Naive thymus-derived CD8-positive, alpha-beta T cell (primary cell): ENCODE measurements at places on chromosomes 12 and 14. TPM values are rescaled to one million over a fixed set of nuclear protein-coding genes. Genes with fewer than 3 reads are reported as not detected.

The MSRB3 gene
- total RNA-seq: not detected

The AQP6 gene
- not detected for total RNA-seq

The TMEM179 gene
- total RNA-seq: not detected

The BEGAIN gene
- total RNA-seq: 1.4 TPM

The PIWIL1 gene
- total RNA-seq: not detected

The HOXC12 gene
- not detected for total RNA-seq

- peak overlapping the region; percentile 44 for H3K27ac ChIP-seq
- H3K4me1 ChIP-seq: peaks cover 9% of the 10 kb centered on the region
- no peaks in the 10 kb centered on the region for H3K27me3 ChIP-seq
- peaks cover 82% of the 10 kb centered on the region for H3K36me3 ChIP-seq
- H3K4me3 ChIP-seq: no peak overlapping the region
- no peak for DNase-seq
Observed at GRCh38 chr12:44689587-44689986, 186.5 kb downstream of the NELL2 start.

DNA sequence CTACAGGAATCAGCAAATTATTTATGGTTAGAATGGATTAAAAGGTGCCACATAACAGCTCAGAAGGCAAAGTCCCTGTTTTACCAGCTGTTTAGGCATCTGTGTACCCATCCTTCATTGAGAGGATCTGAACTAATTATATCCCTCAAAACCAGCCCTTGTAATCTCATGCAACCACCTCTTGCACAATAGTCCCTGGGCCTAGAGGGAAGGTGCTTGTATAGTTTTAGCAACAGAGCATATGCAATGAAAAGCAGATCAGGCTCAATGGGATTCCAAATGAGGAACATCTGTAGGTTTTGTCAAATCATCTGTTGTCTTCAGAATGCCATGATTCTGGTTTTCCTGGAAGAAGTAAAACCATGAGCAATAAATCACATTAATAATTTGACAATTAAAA is 26.0 kb upstream of the GLIPR1L2 start:
- DNase-seq: no peak
- H3K36me3 ChIP-seq: no peaks in the 10 kb centered on the region
- no peak overlapping the region for H3K4me3 ChIP-seq
- H3K27ac ChIP-seq: no peak overlapping the region
- H3K27me3 ChIP-seq: no peaks in the 10 kb centered on the region

DNA sequence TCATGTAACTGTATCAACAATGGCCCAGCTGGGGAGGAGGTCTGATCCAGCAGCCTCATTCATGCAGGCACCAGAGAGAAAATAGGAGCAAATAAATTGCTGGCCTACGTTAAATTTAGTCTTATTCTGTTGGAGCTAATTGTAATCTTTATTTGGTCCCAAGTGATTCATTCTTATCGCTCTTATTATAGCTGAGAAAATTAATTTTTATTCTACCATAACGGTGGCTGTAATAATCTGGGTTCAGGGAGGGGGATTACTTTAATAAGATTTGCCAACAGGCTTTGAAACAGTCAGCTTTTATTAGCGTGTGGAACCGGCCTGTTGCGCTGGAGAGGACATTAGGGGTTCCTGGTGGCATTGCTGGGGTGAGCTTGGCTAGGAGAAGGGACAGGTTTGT is 254.9 kb downstream of the AACS start:
- H3K36me3 ChIP-seq: peaks cover 4% of the 10 kb centered on the region
- H3K27me3 ChIP-seq: peaks cover 12% of the 10 kb centered on the region
- H3K27ac ChIP-seq: no peak overlapping the region

DNA sequence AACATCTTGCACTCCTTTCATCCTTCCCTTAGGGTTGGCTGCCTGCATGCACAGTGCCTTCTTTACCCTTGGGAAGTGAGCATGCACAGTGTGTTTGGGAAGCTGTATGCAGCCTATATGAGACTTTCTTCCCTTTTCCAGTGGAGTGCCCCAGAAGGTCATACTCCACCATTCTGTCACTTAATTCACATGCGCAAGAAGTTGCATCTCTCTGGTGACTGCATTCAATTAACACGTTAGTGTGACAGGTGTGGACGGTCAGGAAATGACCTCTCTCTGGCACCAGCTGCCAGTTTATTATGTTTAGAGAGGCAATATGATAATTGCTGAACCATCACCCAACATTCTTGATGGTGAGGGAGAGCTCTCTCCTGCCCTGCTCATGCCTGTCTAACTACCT is 770.0 kb downstream of the FLRT2 start:
- no peaks in the 10 kb centered on the region for H3K36me3 ChIP-seq
- H3K4me1 ChIP-seq: no peaks in the 10 kb centered on the region
- H3K27me3 ChIP-seq: no peaks in the 10 kb centered on the region
- no peak for DNase-seq
- no peak overlapping the region for H3K27ac ChIP-seq
- no peak overlapping the region for H3K4me3 ChIP-seq

GRCh38 chr12:123971449-123971769 is 1.2 kb downstream of the CCDC92 start:
- H3K4me1 ChIP-seq: peaks cover 9% of the 10 kb centered on the region
- peaks cover 4% of the 10 kb centered on the region for H3K36me3 ChIP-seq
- H3K4me3 ChIP-seq: peak overlapping the region; percentile 93
- H3K27me3 ChIP-seq: no peaks in the 10 kb centered on the region
- no peak for DNase-seq
- peak overlapping the region; percentile 94 for H3K27ac ChIP-seq

GRCh38 chr14:98751110-98751509 is 520.9 kb downstream of the BCL11B start:
- no peak for DNase-seq
- no peaks in the 10 kb centered on the region for H3K36me3 ChIP-seq
- H3K4me1 ChIP-seq: no peaks in the 10 kb centered on the region
- no peak overlapping the region for H3K4me3 ChIP-seq
- no peaks in the 10 kb centered on the region for H3K27me3 ChIP-seq

- H3K27me3 ChIP-seq: no peaks in the 10 kb centered on the region
- no peak overlapping the region for H3K27ac ChIP-seq
- no peaks in the 10 kb centered on the region for H3K4me1 ChIP-seq
- no peak for DNase-seq
- no peak overlapping the region for H3K4me3 ChIP-seq
- no peaks in the 10 kb centered on the region for H3K36me3 ChIP-seq
Observed at GRCh38 chr12:78035901-78036606, 205.4 kb downstream of the NAV3 start.

GRCh38 chr12:52006726-52007157 is at the start of gene TAMALIN:
Gene TAMALIN, plus strand, starts transcription at chr12:52006946. Its CDS starts 74 bp downstream, at chr12:52007020.
- peaks cover 17% of the 10 kb centered on the region for H3K4me1 ChIP-seq
- DNase-seq: peak; percentile 87
- H3K36me3 ChIP-seq: peaks cover 13% of the 10 kb centered on the region
- no peaks in the 10 kb centered on the region for H3K27me3 ChIP-seq

- no peak overlapping the region for H3K4me3 ChIP-seq
- no peaks in the 10 kb centered on the region for H3K4me1 ChIP-seq
- H3K27ac ChIP-seq: no peak overlapping the region
- H3K36me3 ChIP-seq: no peaks in the 10 kb centered on the region
Observed at GRCh38 chr12:60059180-60059579, 463.4 kb downstream of the SLC16A7 start.

DNA sequence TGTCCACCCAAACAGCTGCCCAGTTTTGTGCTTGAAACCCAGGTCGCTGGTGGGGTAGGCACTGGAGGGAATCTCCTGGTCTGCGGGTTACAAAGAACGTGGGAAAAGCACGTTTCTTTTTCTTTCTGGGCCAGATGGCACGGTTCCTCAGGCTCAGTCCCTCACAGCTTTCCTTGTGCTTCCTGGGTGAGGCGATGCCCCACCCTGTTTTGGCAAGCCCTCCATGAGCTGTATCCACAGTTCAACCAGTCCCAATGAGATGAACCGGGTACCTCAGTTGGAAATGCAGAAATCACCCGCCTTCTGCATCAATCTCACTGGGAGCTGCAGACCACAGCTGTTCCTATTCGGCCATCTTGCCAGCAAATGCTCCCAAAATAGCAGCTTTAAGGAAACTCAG is 51.4 kb upstream of the TMTC2 start:
- peaks cover 2% of the 10 kb centered on the region for H3K27me3 ChIP-seq
- peaks cover 1% of the 10 kb centered on the region for H3K36me3 ChIP-seq
- no peak overlapping the region for H3K4me3 ChIP-seq
- no peaks in the 10 kb centered on the region for H3K4me1 ChIP-seq
- no peak overlapping the region for H3K27ac ChIP-seq
- DNase-seq: no peak

DNA sequence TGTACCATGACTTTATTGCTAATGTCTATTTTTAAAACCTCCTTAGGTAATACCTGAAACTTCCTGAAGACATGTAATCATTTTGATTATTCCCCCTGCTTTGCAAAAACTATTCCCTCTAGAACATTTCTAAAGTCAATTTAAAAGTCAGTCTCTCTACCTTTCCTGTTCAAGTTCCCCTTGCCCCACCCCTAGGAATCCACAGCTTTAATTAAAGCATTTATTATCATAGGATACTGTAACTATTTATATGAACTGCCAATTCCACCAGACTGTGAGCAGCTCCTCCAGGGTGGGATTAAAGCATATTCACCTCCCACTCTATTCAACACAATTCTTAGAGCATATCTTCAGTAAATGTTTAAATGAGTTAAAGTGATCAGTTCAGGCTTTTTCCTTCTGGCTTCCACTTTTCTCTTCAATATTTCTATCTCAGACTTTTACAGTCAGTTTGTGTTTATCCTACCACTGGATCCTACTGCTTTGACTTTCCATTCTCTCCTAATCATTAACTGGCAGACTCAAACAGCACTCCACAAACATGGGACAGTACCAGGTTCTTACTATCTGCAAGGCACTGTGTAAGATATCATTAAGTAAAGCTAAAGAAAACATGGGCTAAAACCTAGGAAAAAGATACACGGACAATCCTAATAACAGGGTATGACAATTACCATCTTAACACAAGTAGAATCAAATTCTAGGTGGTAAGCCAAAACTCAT is 39.1 kb downstream of the PTPN21 start:
- no peak overlapping the region for H3K4me3 ChIP-seq
- peaks cover 16% of the 10 kb centered on the region for H3K27me3 ChIP-seq
- no peak overlapping the region for H3K27ac ChIP-seq
- DNase-seq: no peak

DNA sequence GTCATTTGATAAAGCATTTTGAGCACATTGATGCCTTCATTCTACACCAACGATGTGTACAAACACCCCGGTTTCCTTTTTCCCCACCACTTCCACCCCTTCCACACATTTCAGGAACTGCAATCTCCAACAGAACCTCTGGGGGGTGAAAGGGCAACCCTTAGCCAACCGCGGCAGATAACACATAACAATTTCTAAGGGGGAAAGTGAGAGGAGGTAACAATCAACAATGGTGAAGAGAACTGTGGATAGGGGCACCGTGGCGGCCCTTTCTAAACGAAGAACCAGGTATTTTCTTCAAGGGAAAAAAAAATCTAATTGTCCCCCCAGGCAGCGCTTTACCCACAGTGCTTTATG is 1.1 kb downstream of the KITLG start:
- peaks cover 10% of the 10 kb centered on the region for H3K4me1 ChIP-seq
- H3K4me3 ChIP-seq: peak overlapping the region; percentile 44
- DNase-seq: no peak
- H3K27me3 ChIP-seq: peaks cover 25% of the 10 kb centered on the region
- H3K27ac ChIP-seq: no peak overlapping the region

GRCh38 chr14:90277581-90278198 is 21.3 kb downstream of the PSMC1 start:
- no peak overlapping the region for H3K27ac ChIP-seq
- no peaks in the 10 kb centered on the region for H3K27me3 ChIP-seq
- peaks cover 8% of the 10 kb centered on the region for H3K4me1 ChIP-seq
- H3K36me3 ChIP-seq: peaks cover 8% of the 10 kb centered on the region
- no peak overlapping the region for H3K4me3 ChIP-seq

DNA sequence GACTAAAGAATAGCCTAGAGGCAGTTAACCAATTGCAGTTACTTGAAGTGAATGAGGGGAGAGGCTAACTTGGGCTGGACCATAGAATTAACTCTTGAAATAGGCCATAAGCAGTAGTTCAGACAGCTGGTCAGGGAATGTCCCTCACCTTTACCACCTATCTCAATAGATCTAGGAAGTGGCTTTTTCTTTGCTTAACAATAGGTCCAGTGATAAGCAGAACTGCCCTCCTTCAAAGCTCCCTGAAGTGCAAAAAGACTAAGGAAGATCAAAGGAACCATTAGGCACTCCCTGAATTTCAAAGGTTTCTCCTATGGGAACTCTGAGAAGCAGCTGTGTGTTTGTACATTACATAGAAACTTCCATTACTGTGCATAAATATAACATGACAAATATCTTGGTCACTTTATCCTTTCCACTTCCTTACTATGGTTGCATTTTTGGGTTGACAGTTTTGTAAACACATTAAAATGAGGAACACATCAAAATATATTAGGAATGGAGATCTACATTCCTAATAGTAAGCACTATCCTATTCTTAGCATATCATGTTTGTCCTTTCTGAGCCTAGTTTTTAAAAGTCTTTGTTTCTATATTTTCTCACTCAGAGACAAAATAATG is 7.2 kb upstream of the NAA30 start:
- no peak for DNase-seq
- no peak overlapping the region for H3K4me3 ChIP-seq
- H3K27me3 ChIP-seq: peaks cover 3% of the 10 kb centered on the region

DNA sequence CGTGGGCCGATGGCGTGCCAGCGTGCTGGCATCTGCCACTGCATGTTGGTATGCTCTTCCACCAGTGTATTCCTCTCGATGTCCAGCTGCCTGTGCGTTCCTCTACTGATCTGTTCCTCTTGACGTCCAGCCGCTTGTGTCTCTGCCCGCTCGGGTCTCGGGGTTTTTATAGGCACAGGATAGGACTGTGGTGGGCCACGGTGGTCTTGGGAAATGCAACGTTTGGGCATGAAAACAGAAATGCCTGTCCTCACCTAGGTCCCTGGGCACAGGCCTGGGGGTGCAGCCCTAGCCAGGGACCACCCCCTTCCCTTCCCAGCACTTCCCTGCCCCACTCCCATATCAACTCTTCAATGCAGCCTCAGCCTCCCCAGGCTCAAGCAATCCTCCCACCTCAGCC is 10.3 kb upstream of the GALNT6 start:
- no peak for DNase-seq
- no peaks in the 10 kb centered on the region for H3K36me3 ChIP-seq
- H3K27me3 ChIP-seq: no peaks in the 10 kb centered on the region
- H3K4me3 ChIP-seq: no peak overlapping the region
- no peak overlapping the region for H3K27ac ChIP-seq
- H3K4me1 ChIP-seq: no peaks in the 10 kb centered on the region

GRCh38 chr12:101634724-101635123 is 40.0 kb downstream of the MYBPC1 start:
- peaks cover 4% of the 10 kb centered on the region for H3K27me3 ChIP-seq
- peak overlapping the region; percentile 65 for H3K27ac ChIP-seq
- no peak for DNase-seq
- H3K36me3 ChIP-seq: no peaks in the 10 kb centered on the region
- no peak overlapping the region for H3K4me3 ChIP-seq

DNA sequence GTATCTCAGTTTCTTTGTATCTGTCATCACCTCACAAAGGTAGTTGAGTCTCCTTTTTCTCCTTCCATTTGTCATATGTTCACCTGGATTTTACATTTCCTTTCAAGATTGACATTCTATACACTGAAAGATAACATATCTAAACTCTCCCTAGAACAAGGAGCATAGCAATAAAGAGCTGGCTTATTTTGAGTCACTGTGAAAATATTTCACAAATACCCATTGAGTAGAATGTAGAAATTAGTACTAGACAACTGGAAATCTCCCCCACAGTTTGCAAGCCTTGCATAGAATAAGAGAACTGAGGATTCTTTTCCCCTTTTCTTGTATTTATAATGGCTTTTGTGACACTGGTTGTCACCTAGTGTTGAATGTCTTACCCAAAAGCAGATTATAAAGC is 111.2 kb downstream of the KICS2 start:
- DNase-seq: no peak
- no peaks in the 10 kb centered on the region for H3K4me1 ChIP-seq
- peaks cover 10% of the 10 kb centered on the region for H3K27me3 ChIP-seq
- H3K36me3 ChIP-seq: peaks cover 3% of the 10 kb centered on the region

- H3K36me3 ChIP-seq: no peaks in the 10 kb centered on the region
- no peak overlapping the region for H3K27ac ChIP-seq
- no peak overlapping the region for H3K4me3 ChIP-seq
Observed at GRCh38 chr12:34294671-34295365, 272.5 kb downstream of the ALG10 start.
